ENCODE measurements at places on chromosomes 12 and 14.

DNA sequence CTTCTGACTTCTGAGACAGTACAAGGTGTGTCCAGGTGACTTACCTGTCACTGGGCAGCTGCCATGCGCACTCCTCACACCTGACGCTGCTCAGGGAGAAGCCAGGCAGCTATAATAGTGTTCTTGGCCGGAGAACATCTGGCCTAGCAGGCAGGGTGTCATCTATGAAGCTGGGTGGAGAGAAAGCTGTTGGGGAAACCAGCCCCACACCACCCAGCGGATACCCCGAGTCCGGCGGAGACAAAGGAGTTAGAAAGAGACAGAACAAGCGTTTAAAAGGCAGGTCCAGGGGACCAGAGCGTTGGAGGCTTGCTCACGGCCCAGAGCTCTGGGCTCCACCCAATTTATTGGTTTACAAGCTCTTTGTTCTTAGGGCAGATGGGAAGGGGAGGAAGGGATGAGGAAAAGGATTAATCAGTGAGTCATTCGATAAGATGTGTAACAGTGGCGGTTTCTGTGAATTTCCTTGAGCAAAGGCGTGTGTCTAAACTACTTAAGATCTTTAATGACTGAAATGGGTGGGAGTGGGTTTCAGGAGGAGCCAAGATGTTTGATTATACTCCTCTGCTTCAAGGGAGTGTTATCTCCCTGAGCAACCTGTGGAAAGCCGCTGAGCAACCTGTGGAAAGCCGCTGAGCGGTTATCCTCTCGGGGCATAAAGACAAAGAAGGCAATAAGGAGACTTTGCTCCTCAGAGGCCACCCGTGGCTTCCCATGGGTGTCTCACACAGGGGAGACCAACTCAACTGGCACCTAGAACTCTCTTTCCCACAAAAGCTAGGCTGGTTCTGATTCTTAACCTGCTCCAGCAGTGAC is at the start of gene GALNT8:
Gene GALNT8, plus strand, starts transcription at position 580 of the 816 bp plus-strand sequence. CDS start 278 bp downstream, outside the sequence.
- no peak for DNase-seq

GRCh38 chr14:89624500-89625156 is 207.6 kb upstream of the FOXN3 start:
- no peak for DNase-seq

- peak; percentile 95 for DNase-seq
Measured at GRCh38 chr12:49060237-49061156, at the start of gene KMT2D. TSS of gene KMT2D (minus strand) at chr12:49060794. CDS start at chr12:49055324, 5,470 bp downstream.

DNA sequence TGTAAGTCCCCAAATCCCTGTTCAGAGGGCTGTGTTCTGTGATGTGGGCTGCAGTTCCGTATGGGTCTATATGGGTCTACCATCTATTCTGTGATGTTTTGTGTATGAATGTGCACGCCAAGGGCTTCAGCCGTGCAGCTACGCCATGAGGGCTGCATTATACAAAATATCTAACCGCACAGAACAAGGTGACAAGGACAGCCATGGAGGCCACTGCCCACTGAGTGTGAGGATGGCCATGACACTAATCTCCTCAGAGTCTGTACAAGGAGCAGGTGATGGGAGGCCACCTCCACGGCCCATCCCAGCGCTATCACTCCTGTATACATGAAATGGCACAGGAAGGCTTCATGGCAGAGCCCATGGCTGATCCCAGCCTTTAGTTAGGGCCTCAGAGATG is 102.0 kb downstream of the DICER1 start:
- DNase-seq = peak; percentile 9

DNA sequence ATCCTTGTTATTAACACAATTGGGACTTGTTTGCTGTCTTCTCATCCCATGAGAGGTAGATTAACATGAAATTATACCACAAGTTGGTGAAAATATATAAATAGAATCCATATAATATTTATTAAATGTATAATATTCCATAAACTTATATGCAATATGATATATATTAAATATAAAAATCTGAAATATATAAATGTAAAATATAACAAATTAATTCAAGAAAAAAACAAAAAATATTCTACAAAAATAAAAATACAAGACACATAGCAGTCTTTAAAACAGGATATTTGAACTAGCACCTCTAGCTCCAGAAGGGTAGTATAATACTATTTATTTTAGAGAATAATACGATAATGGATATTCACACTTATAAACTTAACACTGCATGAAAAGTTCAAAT is 603.3 kb upstream of the FLRT2 start:
- no peak for DNase-seq

Data from right forelimb (tissue), 1 donor.